ENCODE measurements at places on chromosomes 7 and 10.

- no peak for DNase-seq
- no peaks in the 10 kb centered on the region for H3K4me1 ChIP-seq
- no peak overlapping the region for H3K4me3 ChIP-seq
- H3K27ac ChIP-seq = no peak overlapping the region
- H3K36me3 ChIP-seq = no peaks in the 10 kb centered on the region
Observed at GRCh38 chr7:70374772-70375533, 757.0 kb upstream of the GALNT17 start.

GRCh38 chr10:11425296-11425610 lies 186.2 kb downstream of the USP6NL start:
- H3K27ac ChIP-seq = no peak overlapping the region
- no peak for DNase-seq
- peaks cover 17% of the 10 kb centered on the region for H3K4me1 ChIP-seq
- H3K4me3 ChIP-seq = no peak overlapping the region
- no peaks in the 10 kb centered on the region for H3K36me3 ChIP-seq

DNA sequence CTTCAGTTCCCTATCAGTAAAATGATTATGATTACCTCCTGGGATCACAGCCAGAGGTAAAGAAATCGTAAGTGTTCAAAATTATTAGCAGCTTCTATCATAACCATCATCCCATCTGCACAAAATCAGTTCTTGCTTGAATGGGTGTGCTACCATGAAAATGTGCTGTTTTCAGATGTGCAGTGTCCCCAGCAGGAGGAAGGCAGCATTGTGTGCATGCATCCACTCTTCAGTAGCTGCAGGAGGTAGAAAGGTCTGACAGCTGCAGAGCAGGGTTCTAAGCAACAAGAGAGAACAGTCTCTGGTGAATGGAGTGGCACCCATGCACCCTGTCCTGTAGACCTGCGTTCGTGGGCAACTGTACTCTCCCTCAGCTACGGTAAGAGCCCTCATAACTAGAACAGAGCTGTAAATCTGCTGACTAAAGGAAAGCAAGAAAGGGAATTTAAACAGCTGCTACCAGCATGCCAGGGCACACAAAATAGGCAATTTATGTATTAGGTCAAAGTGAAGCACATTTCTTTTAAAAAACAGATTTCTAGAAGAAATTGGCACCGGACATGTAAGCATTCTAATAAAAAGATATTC lies 21.2 kb downstream of the VSTM2A start:
- no peak overlapping the region for H3K27ac ChIP-seq
- H3K36me3 ChIP-seq = no peaks in the 10 kb centered on the region
- H3K4me3 ChIP-seq = no peak overlapping the region

DNA sequence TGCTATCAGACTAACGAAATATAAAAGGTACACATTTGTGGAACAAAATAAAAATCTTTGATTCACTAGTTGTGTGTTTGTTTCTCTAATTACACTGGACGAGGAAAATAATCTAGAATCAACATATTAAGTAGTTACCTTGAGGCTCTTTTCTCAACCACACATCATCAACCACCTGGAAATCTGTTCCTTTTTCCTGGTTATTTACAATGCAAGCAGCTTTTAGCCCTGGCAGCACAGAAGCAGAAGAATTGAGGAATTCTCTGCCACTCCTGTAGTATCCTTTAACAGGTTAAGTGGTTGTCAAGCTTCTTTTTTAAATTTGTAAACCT lies 23.7 kb downstream of the NUP42 start:
- DNase-seq = no peak
- H3K4me3 ChIP-seq = no peak overlapping the region
- H3K27me3 ChIP-seq = peaks cover 3% of the 10 kb centered on the region

GRCh38 chr10:59323036-59323459 lies 39.3 kb downstream of the FAM13C start:
- no peak overlapping the region for H3K27ac ChIP-seq
- H3K4me1 ChIP-seq = no peaks in the 10 kb centered on the region
- H3K4me3 ChIP-seq = no peak overlapping the region
- no peak for DNase-seq

GRCh38 chr10:119101366-119102098 lies 2.4 kb upstream of the DENND10 start:
- H3K4me3 ChIP-seq = no peak overlapping the region
- DNase-seq = no peak
- no peaks in the 10 kb centered on the region for H3K36me3 ChIP-seq
- H3K27me3 ChIP-seq = no peaks in the 10 kb centered on the region

DNA sequence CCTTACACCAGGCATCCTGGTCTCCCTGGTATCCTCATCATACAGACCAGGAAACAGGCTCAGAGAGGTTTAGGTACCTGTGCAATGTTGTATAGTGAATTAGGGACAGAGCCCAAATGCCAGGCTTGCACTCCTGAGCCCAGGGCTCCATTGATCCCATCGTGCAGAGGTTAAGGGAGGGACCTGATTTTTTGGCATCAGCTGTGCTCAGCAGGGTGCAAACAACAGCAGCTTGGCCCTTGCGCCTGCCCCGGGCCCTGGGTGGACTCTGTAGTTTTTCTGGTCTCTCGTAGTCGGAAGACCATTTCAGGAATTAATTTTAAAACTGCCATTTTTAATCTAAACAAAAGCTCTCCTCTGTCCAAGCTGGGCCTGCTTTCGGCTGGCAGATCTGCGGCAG lies 79.2 kb downstream of the COL26A1 start:
- no peak overlapping the region for H3K4me3 ChIP-seq
- no peaks in the 10 kb centered on the region for H3K27me3 ChIP-seq
- no peaks in the 10 kb centered on the region for H3K36me3 ChIP-seq
- DNase-seq = no peak
- H3K4me1 ChIP-seq = no peaks in the 10 kb centered on the region

DNA sequence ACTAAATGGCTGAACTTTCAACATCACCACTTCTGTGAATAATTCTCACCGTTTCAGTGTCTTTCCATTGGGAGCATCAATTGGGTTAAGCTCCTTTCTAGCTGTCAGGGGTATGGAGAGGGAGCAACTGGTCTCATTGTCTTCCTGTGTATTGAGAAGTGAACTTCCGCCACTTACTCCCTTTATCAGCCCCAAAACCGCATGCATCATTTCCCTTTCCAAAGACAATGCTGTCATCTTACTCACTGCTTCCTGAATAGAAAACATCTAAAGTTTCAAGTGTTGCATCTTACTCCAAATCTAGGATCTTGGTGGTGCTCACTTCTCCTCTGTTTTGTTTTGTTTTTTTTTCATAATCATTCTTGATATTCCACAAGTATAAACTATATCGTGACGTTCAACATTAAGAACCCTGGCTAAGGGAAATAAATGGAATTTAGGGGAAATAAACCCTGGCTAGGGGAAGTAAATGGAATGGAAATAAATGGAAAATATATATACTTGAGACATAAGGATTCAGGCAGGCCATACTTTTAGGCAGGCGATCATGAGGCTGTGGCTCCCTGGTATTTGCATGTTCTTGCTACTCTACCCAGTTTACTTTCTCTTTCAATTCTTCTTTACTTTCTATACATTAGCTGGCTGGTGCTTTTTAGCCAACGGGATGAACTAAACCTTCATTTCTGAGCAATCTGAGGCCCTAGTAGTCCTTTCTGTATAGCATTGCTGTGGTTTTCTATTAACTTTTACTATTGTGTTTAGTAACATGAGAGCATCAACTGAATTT lies 371.9 kb downstream of the BMPER start:
- H3K27me3 ChIP-seq = no peaks in the 10 kb centered on the region
- no peaks in the 10 kb centered on the region for H3K4me1 ChIP-seq
- no peaks in the 10 kb centered on the region for H3K36me3 ChIP-seq
- H3K27ac ChIP-seq = no peak overlapping the region
- no peak for DNase-seq

DNA sequence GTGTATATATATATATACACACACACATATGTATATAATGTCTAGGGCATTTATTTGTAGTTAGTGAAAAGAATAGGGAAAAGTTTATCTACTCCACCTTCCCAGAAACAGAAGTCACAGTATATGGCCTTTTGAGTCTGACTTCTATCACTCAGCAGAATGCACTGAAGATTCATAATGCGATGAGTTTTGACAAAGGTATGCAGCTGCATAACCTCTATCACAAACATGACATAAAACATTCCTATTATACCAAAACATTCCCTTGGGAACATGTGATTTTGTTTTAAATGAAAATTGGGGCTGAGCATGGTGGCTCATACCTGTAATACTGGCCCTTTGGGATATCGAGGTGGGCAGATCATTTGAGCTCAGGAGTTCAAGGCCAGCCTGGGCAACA lies 137.3 kb upstream of the EEPD1 start:
- H3K27me3 ChIP-seq = no peaks in the 10 kb centered on the region
- no peaks in the 10 kb centered on the region for H3K36me3 ChIP-seq
- no peaks in the 10 kb centered on the region for H3K4me1 ChIP-seq
- no peak overlapping the region for H3K27ac ChIP-seq

GRCh38 chr10:30987463-30987862 lies 44.2 kb downstream of the ZNF438 start:
- H3K27ac ChIP-seq = no peak overlapping the region
- DNase-seq = no peak
- H3K4me1 ChIP-seq = no peaks in the 10 kb centered on the region
- H3K36me3 ChIP-seq = no peaks in the 10 kb centered on the region

DNA sequence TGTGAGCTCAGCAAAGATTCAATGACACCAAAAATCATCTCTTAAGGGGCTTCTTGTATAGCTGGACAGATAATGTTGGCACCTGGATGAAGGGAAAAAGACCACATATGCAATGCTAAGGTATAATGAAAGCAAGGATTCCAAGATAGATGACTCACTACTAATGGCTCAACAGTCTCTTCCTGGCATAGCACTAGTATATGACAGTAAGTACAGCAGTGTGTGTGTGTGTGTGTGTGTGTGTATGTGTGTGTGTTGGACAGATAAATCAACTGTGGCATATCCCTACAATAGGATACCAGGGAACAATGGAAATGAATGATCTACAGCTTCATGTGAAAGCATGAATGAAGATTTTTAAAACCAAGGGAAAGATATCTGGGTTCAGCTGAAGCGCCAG lies 257.1 kb downstream of the SFMBT2 start:
- no peaks in the 10 kb centered on the region for H3K4me1 ChIP-seq
- no peak overlapping the region for H3K4me3 ChIP-seq
- H3K36me3 ChIP-seq = no peaks in the 10 kb centered on the region
- no peak overlapping the region for H3K27ac ChIP-seq
- DNase-seq = no peak
- H3K27me3 ChIP-seq = no peaks in the 10 kb centered on the region

DNA sequence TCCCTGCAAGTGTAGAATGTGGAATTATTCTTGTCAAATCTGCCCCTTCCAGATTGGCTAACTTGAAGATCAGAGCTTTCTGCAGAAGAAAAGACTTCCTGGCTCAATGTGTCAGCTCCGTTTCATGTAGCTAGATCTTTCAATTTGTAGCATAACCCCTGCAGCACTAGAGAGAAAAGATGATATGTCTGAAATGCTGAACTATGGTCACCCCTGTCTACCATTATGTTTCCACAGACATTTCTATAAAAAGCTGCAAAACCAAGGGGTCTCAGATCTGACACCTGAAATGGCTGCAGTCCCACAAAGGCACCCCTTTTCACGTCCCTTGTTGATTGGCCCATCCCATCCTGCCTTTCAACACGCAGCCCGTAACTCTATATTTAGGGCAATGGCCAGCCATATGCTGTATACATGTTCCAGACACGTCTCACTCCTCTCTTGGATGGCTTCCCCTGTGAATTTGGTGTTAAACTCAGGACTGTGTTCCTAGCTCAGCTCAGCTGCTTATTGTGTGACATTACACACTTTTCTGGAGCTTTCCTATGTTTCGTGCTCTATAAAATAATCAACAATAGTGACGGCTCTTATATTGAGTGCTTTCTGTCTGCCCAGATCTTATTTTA lies 648.6 kb upstream of the CELF2 start:
- H3K4me3 ChIP-seq = no peak overlapping the region
- H3K36me3 ChIP-seq = no peaks in the 10 kb centered on the region
- H3K27ac ChIP-seq = no peak overlapping the region
- no peaks in the 10 kb centered on the region for H3K4me1 ChIP-seq

DNA sequence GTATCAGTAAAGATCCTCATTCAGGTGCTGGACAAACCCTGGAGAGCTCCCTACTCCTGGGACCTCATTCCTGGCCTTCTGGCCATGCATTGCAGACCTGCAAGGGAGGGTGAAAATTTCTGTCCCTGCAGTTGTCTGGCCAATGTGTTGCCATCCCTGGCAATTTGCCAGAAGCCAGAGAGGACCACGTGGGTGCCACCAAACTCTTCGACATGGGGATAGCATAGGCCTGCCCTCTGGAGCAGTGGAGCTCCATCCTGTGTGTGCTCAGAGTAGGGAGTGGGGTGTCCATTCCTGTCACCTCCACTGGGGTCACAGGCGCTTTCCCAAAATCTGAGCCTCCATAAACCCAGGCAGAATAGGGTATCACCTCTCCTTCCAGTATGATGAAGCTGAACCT lies 31.2 kb downstream of the DMBT1 start:
- no peaks in the 10 kb centered on the region for H3K36me3 ChIP-seq
- no peaks in the 10 kb centered on the region for H3K4me1 ChIP-seq
- no peak overlapping the region for H3K4me3 ChIP-seq
- H3K27ac ChIP-seq = no peak overlapping the region

DNA sequence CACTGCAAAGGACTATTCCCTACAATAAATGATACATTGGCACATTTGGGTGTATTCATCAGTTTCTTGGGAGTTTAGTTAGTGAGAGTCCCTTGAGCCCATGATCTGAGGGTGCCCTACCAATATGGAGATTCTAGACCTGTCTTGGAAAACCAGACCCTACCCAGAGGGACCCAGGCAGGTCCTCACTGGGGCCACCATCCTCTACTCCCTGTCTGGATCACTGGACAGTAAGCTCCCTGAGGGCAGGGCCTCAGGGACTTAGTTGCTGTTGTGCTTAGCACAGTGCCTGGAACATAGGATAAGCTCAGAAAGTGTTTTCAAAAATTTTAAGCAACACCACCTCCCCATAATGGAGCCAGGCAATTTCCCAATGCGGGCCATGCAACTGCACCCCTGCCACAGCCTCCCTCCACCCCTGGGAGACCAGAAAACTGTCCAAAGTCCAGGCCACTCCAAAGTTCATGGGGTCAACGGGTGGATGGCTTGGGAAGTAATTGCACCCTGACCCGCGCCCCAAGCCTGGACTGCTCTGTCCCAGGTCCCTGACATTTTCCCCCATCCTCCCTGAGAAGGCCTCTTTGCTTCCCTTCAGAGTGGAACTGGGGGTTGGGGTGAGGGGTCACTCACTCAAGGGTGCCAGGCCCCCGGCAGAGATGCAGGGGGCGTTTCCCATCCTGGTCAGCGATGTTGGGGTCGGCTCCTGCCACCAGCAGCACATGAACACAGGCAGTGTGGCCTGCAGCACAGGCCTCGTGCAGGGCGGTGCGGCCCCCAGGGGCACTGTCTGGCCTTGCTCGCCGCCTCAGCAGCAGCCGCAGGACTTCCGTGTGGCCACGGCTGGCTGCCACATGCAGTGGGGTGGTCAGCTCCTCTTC lies 1.0 kb downstream of the ASB10 start:
- DNase-seq = no peak
- no peaks in the 10 kb centered on the region for H3K27me3 ChIP-seq
- H3K36me3 ChIP-seq = no peaks in the 10 kb centered on the region

DNA sequence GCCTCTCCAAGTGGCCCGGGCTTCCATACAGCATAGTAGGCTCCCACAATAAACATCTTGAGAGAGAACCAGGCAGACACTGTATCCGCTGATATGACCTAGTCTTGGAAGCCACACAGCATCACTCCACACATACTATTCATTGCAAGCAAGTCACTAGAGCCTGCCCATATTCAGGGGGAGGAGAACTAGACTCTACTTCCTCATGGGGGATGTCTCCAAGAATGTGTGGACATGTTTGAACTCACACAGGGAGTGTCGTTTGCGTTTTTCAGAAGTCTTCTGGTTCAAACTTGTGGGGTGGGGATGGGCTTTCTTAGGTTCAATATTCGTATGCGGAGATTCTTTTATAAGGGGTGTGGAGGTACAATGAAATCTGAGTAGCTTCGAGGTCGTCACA lies 232.6 kb upstream of the HABP2 start:
- no peak overlapping the region for H3K4me3 ChIP-seq
- DNase-seq = no peak
- H3K27me3 ChIP-seq = no peaks in the 10 kb centered on the region
- H3K27ac ChIP-seq = no peak overlapping the region

Data from CD4-positive, alpha-beta memory T cell (primary cell).